ENCODE measurements at places on chromosomes 3 and 15.

- no peak for DNase-seq
Measured at GRCh38 chr3:47711596-47711995, 70.1 kb downstream of the SMARCC1 start.

- no peak for DNase-seq
Measured at GRCh38 chr3:34678575-34678974, 880.1 kb downstream of the PDCD6IP start.

GRCh38 chr3:141382571-141382970 lies 14.3 kb downstream of the ZBTB38 start:
- no peak for DNase-seq

DNA sequence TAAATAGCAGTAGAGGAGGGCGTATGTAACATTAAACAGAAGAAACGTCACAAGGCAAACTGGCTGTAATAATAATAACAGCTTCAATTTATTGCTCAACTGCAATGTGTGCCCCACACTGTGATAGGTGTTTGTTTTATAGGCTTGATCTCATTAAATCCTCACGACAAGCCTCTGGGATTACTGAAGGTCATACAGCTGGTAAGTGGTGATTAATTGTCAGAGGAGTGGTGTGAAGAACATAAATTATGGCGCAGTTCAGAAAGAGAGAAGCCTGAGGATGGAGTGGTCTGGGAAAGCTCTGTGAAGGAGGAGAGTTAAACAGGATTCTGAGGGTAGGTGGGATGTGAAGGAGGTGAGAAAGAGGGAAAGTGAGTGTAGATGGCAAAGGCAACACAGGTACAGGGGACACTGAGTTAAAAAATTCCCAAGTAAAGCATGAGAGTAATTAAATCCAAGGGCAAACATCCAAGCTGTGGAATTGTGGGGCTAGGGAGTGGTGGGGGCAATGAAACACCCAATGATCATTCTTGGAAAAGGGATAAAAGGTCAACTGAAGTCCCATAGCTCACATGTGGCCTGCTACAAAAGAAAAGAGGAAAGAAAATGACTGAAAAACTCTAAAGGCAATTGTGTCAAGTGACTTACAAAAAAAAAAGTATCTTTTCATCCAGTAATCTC lies 16.5 kb upstream of the GLCE start:
- DNase-seq, result no peak

- DNase-seq, result no peak
Measured at GRCh38 chr3:94121161-94121560, 58.3 kb downstream of the NSUN3 start.

DNA sequence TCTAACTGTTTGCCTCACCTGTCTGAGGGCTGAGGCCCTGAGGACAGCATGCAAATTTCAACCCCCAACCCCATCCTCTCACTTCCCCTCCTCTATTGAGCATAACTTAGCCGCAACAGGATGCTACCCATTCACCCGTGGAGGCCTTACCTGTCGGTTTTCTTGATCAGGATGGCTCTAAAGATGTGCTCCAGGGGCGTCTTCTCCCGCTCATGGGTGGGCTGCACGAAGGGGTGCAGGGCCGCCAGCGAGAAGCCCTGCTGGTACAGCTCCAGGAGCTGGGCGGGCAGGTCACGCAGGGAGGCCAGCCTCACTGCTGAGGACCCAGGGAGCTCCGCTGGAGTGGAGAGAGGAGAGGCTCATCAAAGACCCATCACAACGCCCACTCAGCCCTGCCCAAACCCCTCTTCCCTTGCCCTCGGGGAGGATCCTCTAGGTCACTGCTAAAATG lies 79.8 kb downstream of the RFTN1 start:
- no peak for DNase-seq

GRCh38 chr3:43755516-43756200 lies 64.9 kb downstream of the ABHD5 start:
- no peak for DNase-seq

DNA sequence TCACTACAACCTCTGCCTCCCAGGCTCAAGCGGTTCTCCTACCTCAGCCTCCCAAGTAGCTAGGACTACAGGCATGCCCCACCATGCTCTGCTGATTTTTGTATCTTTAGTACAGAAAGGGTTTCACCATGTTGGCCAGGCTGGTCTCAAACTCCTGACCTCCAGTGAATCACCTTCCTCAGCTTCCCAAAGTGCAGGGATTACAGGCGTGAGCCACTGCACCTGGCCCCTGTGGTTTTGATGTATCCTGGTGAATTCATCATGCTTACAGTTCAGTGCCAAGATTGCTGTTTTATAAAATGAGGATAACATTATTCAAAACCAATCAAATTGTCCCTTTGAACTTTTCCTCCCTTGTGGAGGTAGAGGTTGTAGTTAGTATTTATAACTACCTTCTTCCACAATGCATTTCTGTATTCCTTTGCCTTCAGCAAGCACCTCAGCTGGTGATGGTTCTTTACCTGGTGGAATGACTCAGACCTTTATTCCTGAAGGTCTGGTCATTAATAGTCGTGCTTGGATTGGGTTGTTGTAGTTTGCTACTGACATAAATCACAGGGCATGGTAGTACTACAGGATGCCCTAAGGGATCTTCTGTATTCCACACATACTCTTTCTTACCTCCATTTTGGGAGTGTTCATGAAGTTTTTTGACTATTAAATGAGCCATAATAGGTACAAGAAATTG lies 76.9 kb downstream of the UBP1 start:
- DNase-seq, result no peak

DNA sequence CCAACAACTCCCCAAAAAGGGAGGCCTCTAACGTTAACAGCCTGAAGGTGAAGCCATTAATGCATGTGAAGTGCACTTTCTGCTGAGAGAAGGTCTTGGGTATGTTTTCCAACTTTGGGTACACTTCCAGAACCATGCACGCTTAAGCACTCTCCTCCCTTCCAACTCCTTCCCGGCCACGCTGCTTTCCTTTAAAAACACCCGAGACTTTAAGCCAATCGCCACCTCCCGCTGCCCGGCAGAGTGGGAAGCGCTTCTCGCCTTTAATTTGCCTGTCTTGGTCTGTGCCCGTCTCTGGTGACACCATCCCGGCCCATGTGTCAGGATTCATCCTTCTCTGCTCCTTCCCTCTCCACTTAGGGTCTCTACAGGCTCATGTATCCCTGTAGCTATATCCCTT lies 35.3 kb downstream of the ITGB5 start:
- no peak for DNase-seq

DNA sequence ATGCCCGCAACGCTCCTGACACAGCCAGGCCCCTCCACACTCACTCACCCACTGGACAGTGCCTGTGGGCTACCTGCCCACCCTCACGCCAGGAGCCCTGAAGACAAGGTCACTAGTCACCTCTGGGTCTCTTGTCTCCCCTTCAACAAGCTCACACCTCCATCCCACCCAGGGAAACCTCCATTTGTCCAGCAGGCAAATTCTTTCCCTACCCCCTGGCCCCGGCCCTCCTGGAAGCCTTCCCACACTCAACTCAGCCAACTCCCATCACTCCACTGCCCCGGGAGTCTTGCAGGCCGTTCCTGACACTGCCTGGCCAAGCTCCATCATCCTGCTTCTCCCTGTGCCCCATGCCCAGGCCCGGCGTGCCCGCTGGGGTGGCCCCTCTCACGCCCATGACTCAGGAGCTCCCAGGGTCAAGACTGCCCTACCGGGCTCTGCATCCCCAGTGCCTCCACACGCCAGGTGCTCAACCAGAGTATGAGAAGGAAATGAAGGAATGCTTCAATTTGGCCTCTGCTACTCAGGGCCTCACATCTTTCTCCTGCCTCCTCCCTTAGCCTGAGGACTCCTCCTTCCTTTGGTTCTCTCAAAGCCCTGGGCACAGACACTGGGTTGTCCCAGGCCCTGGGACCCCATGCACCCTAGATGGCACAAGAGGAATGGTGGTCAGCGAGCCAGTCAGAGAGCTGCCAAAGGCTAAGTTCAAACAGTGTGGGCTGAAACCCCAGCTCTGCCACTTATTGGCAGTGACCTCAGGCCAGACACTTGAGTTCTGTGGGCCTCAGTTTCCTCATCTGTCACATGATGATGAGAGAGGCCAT lies 88.6 kb downstream of the SEC22A start:
- DNase-seq, result no peak

DNA sequence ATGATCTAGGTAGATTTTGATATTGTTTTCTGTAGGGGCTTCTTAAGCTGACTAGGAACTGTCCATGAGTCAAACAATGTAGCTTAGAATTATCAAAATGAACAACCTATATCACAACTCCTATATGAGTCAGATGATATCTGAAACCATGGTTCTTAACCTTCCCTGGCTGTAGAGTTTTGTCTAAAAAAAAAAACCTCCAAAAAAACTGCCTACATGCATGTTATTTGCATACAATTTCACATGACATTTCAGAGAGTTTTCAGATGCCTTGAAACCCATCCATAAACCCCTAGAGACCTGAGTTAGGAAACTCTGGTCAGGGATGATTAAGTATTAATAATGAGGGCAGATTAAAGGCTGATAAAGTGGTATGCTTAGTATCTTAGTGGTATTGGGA lies 157.0 kb downstream of the CHST2 start:
- no peak for DNase-seq

- no peak for DNase-seq
Measured at GRCh38 chr3:105837143-105837740, 31.6 kb downstream of the CBLB start.

- no peak for DNase-seq
Measured at GRCh38 chr3:32186876-32187275, 51.6 kb upstream of the CMTM8 start.

- no peak for DNase-seq
Measured at GRCh38 chr15:47897525-47897924, 180.2 kb downstream of the SEMA6D start.

DNA sequence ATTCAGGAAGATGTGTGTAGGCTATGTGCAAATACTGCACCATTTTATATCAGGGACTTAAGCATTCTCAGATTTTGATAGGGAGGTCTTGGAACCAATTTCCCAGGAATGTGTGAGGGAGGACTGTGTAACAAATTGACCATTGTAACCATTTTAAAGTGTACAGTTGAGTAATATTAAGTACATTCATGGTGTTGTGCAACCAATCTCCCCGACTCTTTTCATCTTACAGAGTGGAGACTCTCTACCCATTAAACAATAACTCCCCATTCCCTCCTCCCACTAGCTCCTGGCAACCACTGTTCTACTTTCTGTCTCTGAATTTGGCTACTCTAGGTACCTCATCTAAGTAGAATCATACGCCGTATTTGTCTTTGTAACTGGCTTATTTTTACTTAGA lies 5.1 kb downstream of the RCN2 start:
- no peak for DNase-seq

DNA sequence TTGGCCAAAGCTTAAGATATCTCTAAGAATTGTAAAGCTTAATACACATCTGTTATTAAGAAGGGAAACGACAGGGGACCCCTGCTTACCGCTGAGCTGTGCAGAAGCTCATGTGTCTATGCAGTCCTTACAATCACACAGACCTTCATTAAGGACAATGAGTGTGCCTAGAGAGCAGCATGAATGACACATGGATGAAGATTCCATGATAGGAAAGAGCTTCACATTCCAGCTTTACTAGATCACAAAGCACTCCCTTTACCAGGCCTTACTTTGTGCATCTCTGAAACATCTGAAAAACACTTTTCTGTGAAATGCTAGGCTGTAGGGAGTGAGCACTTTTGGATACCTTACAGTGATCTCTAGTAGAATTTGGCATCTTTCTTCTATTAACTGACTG lies 32.0 kb downstream of the RNF168 start:
- no peak for DNase-seq

DNA sequence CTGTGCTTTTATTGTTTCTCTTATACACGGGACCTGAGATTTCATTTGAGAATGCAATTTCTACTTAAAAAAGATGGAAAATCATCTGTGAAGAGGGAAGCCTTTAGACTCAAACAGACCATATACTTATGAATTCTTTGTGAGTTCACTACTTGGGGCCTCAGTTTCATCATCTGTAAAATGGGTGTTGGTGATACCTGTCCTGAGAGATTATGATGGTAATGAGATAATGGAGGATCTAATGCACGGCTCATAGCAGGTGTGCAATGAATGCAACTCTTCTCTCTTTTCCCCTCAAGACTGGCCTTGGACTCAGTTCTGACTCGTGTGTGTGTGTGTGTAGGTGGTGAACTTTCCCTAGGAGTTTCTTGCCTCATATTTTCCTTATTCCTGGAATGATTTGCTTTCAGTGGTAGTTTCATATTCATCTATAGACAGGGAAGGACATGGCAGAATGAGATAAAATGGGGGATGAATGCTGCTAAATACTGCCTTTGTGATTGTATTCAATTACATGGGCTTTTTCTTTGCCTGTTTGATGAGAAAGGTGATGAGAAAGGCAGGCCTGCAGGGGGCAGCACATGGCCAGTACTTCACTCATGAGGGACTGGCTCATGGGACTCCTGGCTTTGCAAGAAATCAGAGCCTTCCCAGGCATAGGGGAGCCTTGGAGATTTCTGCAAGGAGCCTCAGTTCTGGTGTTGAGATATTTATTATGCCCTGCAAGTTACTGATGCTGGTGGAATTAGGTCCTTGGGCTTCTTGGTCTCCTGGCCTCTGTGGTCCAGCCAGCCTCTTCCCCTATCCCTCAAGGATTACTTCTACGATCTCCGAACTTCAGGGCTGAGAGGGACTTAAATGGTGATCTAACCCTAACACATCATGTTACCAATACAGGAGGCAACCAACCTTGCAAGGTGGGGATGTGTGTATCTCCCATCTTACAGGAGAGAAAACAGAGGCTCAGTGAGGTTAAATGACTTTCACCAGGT lies 70.7 kb downstream of the RPLP1 start:
- DNase-seq, result peak; percentile 81

DNA sequence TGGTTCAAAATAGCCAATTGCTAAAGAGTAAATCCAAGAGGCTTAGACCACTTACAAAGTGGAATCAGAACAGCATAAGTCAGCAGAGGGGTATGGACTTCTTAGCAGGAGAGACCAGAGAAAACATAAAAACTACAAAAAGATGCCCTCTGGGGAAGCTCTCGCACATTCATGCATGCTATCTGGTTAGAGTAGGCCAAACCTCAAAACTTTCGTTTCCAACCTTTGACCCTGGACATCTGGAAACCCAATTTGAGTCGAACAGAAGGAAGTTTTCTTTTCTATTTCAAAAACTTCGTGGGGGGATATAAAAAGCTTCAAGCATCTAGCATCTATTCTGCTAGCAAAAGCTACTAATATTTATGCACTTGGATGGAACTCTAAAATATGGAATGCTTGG lies 523.9 kb upstream of the AGTR1 start:
- DNase-seq, result no peak

GRCh38 chr3:111691293-111691909 lies 96.3 kb upstream of the ZBED2 start:
- no peak for DNase-seq

Measured in progenitor cell of endocrine pancreas (in vitro differentiated cells).